ENCODE measurements at places on chromosomes 13 and 19. TPM values are rescaled to one million over a fixed set of nuclear protein-coding genes. Genes with fewer than 3 reads are reported as not detected.

Gene GIPR
- polyA plus RNA-seq: 13.1 TPM

Gene ZNF112
- polyA plus RNA-seq: 15.0 TPM

Gene TLE2
- 9.6 TPM for polyA plus RNA-seq

Gene APOC4
- not detected for polyA plus RNA-seq

Gene S1PR5
- not detected for polyA plus RNA-seq

All from neural cell (in vitro differentiated cells).